Liver (tissue), 10 donors: ENCODE measurements at places on chromosomes 1 and 21. TPM values are rescaled to one million over a fixed set of nuclear protein-coding genes. Genes with fewer than 3 reads are reported as not detected.

Gene EGLN1
- 7.2 TPM for polyA plus RNA-seq

Gene GUCA2B
- 3.3 TPM for polyA plus RNA-seq

Gene NFIA
- polyA plus RNA-seq = 6.8 TPM

Gene ANGPTL3
- 182 TPM for polyA plus RNA-seq

Gene CELA2B
- not detected for polyA plus RNA-seq

Gene CAPZA1
- polyA plus RNA-seq = 28.6 TPM

Gene KIAA1614
- polyA plus RNA-seq = 0.29 TPM

Gene KPRP
- polyA plus RNA-seq = not detected

Gene SAMD11
- 0.51 TPM for polyA plus RNA-seq

Gene SLC9C2
- not detected for polyA plus RNA-seq

Gene SYF2
- polyA plus RNA-seq = 24.0 TPM

Gene GJC2
- polyA plus RNA-seq = not detected

Gene AIRE
- not detected for polyA plus RNA-seq

Gene ETV3
- 2.0 TPM for polyA plus RNA-seq

Gene TMEM201
- 2.8 TPM for polyA plus RNA-seq

Gene SYT11
- polyA plus RNA-seq = 0.76 TPM

Gene KCNJ9
- not detected for polyA plus RNA-seq

Gene PROK1
- polyA plus RNA-seq = not detected

Gene HEYL
- 1.1 TPM for polyA plus RNA-seq

Gene ERICH3
- 0.04 TPM for polyA plus RNA-seq

Gene DMRTA2
- not detected for polyA plus RNA-seq

Gene PRPF38B
- polyA plus RNA-seq = 9.5 TPM

Gene SELENBP1
- 141 TPM for polyA plus RNA-seq

Gene FAM72B
- 0.37 TPM for polyA plus RNA-seq

Gene NGF
- 1.5 TPM for polyA plus RNA-seq

Gene SPEN
- polyA plus RNA-seq = 12.4 TPM

Gene KRTAP22-2
- polyA plus RNA-seq = not detected

Gene CDA
- polyA plus RNA-seq = 25.6 TPM

Gene THAP3
- polyA plus RNA-seq = 10.2 TPM

Gene EEIG2
- polyA plus RNA-seq = 0.50 TPM

Gene TTC22
- 0.96 TPM for polyA plus RNA-seq

Gene TSTD1
- 67.5 TPM for polyA plus RNA-seq
